Activated effector memory CD4-positive, alpha-beta T cell treated with Interleukin-2 at 50 U/mL for 16 hours (primary cell): ENCODE measurements at places on chromosomes 12 and 14.
A peak's percentile ranks its signal among the peaks of the same experiment; 100 is the strongest.

- DNase-seq, result no peak
Observed at GRCh38 chr14:84421621-84422020, 1108.3 kb upstream of the FLRT2 start.

GRCh38 chr14:79525416-79525815 is 685.9 kb downstream of the DIO2 start:
- DNase-seq, result no peak

GRCh38 chr12:80805106-80805505 is 88.4 kb downstream of the MYF5 start:
- no peak for DNase-seq

DNA sequence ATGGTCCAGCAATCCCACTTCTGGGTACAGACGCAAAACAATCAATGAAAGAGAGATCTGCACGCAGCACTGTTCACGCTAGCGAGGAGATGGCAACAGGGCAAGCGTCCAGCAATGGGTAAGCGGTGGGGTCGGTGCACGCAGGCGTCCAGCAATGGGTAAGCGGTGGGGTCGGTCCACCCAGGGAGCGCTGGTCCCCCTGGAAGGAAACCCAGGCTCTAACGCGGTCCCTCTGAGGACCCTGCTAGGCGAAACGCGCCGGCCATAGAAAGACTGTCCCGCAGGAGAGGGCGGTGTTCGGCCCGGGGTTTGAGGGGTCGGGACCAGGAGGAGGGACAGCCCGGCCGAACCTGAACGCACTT is 618 bp upstream of the PGAM5 start:
- peak; percentile 5 for DNase-seq

DNA sequence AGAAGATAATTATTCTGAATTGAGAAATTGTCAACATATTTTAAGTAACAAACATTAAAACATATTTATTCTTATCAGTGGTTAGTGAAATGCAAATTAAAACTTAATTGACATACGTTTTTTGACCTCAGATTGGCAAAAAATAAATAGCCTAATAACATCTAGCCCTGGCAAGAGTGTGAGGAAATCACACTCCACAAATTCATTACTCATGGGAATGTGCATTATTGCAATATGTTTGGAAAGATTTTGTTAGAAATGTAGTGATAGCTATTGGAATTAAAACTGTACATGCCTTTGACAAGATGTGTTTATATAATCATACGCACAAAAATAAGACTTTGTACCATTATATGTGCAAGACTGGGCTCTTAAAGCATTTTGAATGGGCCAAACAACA is 168.6 kb downstream of the KITLG start:
- DNase-seq, result no peak

DNA sequence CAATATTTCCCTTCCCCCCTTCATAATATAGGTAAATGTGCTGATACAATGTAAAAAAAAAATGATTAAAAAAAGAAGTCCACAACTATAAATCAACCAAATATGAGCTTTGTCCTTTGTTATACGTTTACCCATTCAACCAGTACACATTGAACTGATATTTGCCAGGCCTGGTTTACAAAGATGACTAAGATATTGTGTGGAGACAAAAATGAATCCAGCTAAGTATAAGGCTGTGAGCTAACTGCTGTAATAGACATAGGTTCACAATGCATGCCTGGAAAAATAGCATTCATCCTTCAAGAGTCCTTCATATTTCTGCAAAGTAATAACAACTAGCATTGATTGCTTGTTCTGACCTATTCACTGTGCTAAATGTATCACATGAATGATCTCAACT is 6.9 kb downstream of the C12orf56 start:
- no peak for DNase-seq

GRCh38 chr12:93868771-93869170 is 191.6 kb downstream of the CRADD start:
- DNase-seq, result no peak

DNA sequence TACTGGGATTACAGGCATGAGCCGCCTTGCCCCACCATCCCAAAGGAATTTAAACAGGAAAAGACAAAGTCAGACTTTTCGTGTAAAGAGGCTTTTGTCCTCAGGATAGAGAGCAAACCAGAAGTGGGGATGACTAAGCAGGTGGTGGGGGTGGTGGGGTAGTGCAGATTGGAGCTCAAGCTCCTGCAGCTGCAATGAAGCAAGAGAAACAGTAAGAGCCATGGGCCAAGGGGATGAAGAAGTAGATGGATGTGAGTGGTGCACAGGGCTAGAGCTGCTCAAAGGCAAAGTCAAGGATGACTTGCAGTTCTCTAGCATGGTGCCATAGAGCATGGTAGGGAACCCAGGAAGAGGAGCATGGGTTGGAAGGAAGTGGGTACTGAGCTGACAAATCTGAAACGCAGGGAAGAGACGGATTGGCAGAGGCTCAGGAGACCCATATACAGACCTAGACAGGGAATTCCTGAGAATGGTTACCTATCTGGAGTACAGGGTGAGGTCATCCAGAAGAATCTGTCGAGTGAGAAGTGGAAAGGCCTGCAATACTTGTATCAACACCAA is 11.4 kb upstream of the RNF34 start:
- DNase-seq, result no peak

DNA sequence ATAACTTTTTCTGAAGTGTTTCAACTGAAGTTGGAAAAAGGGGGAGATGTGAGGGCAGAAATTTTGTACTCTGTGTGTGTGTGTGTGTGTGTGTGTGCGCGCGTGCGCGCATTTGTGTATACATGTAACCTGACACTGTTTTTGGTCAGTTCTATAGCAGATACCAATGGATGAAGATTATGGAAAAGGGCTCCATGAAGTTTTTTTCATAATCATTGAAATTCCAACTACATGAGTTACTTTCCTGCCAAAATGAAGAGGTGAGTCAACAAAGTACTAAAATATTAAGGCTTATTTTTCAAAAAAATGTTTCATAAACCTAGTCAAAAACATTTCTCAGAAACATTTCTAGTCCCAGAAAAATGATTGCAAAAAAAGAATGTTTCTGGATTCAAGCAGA is 25.7 kb upstream of the CERS5 start:
- no peak for DNase-seq

DNA sequence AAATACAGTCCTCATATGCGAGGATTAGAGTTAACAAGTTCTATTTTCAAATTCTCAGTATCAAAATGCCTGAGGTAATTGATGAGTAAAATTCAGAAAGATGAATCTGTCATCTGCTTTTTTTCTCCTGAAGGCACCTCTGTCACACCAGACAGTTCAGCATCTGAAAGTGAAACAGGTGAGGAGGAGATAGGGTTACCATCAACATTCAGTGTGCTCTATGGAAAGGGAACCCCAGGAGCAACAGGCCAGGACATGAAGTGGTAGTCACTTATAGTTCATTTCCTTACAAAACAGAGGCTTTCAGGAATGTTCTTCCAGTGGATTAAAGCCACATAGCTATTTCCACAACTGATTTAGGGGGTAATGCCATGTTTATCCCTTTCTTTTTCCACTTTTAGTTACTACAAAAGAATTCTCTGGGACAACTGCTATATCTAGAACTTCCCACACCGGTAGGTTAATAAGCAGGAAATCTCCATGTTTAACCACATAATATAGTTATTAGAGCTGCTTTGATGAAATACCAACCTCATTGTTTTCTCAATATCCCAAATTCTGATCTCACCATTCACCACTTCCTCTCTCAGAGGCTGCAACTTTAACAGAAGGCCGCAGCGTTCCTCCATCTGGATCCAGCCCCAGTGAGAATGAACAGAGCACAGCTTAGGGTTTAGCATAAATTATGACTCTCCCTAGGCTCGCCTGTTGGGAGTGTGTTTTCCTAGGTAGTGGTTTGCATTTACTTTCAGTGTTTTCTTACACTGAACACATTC is 177.0 kb upstream of the CNTN1 start:
- DNase-seq, result no peak

DNA sequence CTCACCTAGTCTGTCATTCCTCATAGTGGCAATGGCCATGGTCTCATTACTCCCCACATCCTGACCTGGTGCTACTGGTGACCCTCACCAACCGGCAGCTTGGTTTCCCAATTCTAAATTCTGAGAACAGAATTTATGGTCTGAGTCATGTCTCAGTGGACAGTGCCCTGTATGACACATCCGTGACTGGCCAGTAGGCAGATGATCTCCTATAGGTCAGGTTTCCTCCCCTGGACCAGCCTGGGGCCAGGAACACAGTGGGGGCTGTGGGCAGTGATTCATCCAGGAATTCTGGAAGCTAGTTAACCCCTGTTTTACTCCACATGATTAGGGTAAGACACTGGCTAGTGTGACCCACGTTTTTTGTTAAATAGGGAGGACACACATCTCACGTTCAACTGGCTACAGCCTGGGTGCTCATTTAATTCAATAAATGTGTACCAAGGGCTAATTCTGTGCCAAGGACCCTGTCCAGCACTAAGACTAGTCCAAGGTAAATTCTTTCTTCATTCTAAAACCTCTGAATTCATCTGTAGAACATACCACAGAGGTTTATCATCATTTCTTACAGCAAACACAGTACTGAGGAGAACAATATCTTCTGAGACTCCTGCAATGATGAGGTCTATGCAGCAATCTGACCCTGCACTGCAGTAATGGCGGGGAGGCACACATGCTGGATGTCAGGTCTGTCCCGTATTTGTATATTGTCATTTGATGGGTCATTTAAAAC is 249.6 kb upstream of the TBX3 start:
- DNase-seq, result no peak

GRCh38 chr12:78185109-78185508 is 354.4 kb downstream of the NAV3 start:
- no peak for DNase-seq

DNA sequence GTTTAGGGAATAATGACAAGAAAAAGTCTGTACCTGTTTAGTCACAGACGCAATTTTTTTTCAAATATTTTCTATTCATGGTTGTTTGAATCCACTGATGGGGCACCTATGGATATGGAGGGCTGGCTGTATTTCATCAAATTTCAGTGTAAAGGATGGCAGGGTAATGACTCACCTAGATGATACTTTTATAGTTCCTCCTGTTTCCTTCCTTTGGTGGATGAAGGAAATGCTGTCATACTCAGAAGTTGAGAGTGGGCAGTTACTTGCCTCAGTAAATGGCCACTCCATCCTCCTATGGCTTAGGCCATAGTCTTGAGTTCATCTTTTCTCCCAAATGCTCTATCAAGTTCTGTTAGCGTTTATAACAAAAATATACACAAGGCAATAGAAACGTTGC is 18.9 kb upstream of the C12orf71 start:
- no peak for DNase-seq

GRCh38 chr12:75766263-75767160 is 255.1 kb upstream of the KRR1 start:
- DNase-seq, result no peak

DNA sequence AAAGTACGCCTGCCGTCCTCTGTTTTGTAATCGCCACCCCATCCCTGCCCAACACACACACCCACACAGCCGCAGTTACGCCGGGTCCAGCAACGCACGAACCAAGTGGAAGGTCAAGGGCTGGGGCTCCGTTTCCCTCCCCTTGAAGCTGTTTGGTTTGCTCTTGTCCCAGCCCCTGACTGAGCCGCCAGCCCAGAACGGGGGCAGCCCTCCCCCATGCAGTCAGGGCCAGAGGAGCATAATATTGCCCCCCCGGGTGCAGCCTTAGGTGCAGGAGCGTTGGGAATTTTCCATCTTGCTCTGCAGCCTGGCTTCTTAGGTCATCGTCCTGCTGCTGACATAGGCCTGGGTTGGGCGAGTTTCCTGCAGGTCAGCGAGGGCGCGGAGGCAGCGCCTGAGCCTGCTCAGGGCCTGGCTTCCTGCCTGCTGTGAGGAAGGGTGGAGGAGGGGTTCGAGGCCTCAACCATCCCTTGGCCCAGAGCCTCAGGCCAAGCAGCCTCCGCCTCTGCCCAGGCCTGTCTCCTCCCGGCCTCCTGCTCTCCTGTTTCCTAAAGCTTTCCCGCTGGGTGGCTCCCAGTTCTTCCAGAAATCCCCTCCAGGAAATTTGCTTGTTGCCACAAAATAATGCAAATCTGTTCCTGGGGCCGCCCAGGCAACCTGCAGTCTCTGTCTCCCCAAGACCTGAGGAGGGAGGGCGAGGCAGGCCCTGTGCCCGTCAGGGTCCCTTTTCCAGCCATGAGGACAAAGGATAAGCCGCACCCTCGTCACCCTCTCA is 44.5 kb downstream of the PSMA6 start:
- DNase-seq, result no peak

DNA sequence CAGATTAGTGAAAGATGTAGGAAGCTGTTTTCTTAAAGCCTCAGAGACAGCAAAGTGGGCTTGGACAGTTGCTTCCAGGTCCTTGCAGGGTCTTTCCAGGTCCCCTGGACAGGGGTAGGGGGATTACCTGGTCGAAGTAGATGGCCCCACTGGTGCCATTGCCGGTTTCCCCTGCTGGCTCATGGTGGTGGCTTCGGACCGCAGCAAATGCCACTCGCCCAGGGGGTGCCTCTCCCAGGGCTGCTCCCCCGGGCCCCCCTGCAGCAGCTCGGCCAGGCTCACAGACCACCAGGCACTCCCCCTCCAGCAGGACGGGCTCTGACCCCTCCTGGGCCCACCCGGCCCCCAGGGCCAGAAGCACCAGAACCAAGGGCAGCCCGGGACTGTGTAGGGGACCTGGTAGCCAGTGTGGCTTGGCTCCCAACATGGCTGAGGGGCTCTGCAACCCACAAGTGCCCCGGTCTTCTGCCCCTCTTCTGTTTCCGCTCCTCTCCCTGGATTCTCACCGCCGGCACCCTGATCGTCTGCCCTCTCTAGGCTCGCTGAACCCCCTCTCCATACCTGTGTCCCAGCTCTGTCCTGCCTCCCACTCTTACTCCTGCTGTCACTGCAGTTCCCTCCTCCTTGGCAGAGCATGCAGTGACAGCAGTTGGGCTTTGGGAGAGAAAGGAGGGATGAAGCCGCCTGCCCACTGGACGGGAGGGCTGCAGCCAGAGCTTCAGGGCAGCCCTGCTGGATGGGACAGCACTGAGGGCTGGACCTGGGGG is 657 bp downstream of the CBLN3 start:
- DNase-seq, result no peak

DNA sequence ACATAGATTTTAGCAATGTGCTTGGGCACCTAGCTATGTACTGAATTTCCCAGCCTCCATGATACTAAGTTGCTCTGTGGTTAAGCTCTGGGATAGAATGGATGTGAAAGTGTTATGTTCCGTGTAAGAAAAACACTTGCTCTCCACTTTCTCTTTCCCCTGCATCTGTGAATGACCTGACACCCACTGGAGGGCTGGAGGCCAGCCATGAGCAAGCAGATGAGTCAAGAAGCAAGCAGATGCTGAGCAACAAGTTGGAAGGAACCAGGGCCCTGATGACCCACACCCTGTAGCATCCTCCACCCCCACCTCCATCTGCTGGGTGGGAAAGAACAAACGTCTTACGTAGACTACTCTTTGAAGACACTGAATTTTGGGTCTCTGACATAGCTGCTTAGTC is 56.6 kb downstream of the EID3 start:
- DNase-seq, result no peak

DNA sequence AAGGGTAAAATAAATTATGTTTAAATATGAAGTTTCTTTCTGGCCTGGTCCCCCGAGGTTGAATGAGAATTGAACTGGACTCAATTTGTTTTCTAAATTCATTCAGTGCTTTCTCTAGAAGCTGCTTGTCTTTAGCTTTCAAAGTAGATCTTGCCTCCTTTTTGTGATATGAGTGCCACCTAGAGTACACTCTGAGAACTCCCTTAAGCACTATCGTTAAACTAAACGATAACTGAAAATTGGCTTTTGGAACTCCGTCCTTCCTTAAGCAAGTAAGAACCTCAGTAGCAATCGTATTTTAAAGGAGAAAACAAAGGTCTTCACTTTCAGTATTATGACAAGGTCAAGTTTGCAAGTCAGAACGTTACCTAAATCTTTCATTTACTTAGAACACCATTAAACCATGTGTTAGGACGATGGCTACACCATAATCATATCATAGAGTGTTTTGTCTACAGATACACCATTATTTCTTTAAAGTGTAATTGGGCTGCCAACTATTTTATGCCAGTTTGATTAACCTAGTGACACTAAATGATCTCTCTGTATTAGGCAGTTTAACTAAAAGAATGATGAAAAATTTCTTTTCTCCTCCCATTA is 364.8 kb downstream of the SNAPC1 start:
- no peak for DNase-seq
